ENCODE measurements at places on chromosomes 13 and 19. TPM values are rescaled to one million over a fixed set of nuclear protein-coding genes. Genes with fewer than 3 reads are reported as not detected.

Gene IGFL2
- 0.55 TPM for total RNA-seq

Gene ZNF429
- 6.7 TPM for total RNA-seq

Gene WDR88
- total RNA-seq, result not detected

Gene TSSK6
- total RNA-seq, result 1.3 TPM

Gene KLC3
- total RNA-seq, result not detected

GRCh38 chr19:57900311-57900710, 11.5 kb upstream of the ZNF814 start:
- no peaks in the 10 kb centered on the region for H3K27me3 ChIP-seq
- no peak overlapping the region for H3K4me3 ChIP-seq
- H3K4me1 ChIP-seq, result peaks cover 4% of the 10 kb centered on the region
- H3K36me3 ChIP-seq, result peaks cover 3% of the 10 kb centered on the region
- no peak for DNase-seq

DNA sequence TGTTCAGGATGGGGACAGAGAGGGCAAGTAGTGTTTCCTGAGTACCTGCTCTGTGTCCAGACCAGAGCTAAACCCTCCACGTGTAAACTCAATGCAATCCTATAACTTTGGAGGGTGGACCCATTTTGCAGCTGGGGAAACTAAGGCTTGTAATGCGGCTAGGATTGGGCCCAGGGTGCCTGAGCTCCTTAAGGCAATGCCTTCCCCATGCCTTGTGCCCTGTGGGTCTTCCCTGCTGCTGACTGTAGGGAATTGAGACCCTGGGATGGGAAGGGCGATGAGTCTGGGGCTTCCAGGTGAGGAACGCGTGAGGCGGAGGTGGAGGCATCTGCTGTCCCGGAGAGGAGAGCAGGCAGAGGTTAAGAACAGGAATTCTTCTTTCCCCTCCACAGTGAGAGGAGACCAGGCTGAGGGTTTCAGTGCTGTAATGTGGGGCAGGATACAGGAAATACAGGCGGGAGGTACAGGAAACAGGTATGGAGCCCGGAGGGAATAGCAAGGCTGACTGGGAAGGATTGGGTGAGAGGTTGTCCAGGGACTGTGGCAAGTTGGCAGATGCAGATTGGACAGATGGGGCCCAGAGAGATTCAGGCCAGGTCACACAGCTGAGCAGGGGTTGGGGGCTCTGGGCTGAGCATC, 19.2 kb downstream of the SLC27A1 start:
- H3K4me3 ChIP-seq, result no peak overlapping the region
- H3K27me3 ChIP-seq, result no peaks in the 10 kb centered on the region
- peak overlapping the region; percentile 67 for H3K27ac ChIP-seq
- H3K36me3 ChIP-seq, result peaks cover 2% of the 10 kb centered on the region
- no peak for DNase-seq

- peaks cover 41% of the 10 kb centered on the region for H3K4me1 ChIP-seq
- no peak overlapping the region for H3K4me3 ChIP-seq
- no peak for DNase-seq
- H3K36me3 ChIP-seq, result peaks cover 21% of the 10 kb centered on the region
- no peak overlapping the region for H3K27ac ChIP-seq
- no peaks in the 10 kb centered on the region for H3K27me3 ChIP-seq
Observed at GRCh38 chr19:45419396-45419795, 4.3 kb downstream of the ERCC1 start.

DNA sequence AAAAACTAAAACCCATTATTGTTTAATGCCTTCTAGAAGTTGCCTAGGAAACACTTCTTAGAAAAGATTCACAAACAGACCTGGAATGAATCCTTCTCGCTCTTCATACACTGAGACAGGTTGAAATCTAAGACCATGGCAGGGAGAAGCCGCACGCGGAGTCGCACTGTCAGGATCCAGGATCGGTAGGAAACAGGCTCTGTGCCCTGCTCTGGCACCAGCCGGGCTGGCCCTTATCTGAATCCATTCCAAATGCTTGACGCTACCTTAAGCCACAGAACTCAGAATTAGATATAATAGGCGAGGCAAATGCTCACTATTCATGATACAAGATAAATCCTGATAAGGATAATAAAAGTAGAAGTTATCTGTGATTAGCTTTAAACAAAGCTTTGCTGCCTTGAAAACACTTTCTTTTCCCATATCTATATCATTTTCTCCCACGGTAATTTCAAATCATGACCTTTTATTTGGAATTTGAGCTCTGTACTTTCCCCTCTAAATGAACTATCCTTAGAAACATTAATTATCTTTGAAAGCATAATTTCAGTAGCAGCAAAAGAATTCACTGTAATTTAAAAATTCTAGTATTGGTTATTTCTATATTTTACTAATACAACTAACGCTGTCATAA, 385.6 kb downstream of the IRS2 start:
- H3K36me3 ChIP-seq, result no peaks in the 10 kb centered on the region
- no peaks in the 10 kb centered on the region for H3K4me1 ChIP-seq
- no peak overlapping the region for H3K27ac ChIP-seq

DNA sequence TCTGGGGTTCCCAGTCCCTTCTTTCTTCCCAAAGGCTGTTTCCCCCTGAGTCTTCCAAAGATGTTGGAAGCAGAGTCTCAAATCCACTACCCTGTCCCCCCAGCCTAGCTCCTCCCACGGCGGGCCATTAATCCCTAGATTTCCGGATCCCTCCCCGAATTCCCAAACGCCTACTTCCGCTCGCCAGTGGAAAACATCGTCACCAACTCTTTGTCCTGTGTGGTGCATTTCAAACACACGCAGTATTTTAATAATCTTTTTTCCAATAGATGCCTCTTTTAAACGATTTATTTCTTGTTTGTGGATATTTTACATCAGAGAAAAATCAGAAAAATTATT, 610 bp downstream of the ZNF791 start:
- DNase-seq, result no peak
- peak overlapping the region; percentile 99 for H3K4me3 ChIP-seq
- H3K27ac ChIP-seq, result peak overlapping the region; percentile 100
- H3K27me3 ChIP-seq, result no peaks in the 10 kb centered on the region
- peaks cover 26% of the 10 kb centered on the region for H3K4me1 ChIP-seq

- H3K27me3 ChIP-seq, result no peaks in the 10 kb centered on the region
- H3K4me3 ChIP-seq, result no peak overlapping the region
- peaks cover 2% of the 10 kb centered on the region for H3K36me3 ChIP-seq
- H3K4me1 ChIP-seq, result peaks cover 44% of the 10 kb centered on the region
- H3K27ac ChIP-seq, result no peak overlapping the region
Observed at GRCh38 chr19:49770529-49770928, 3.7 kb downstream of the AP2A1 start.

GRCh38 chr19:50693064-50693975, 26.3 kb downstream of the SHANK1 start:
- peaks cover 2% of the 10 kb centered on the region for H3K36me3 ChIP-seq
- H3K27me3 ChIP-seq, result peaks cover 61% of the 10 kb centered on the region
- no peak overlapping the region for H3K27ac ChIP-seq
- no peak overlapping the region for H3K4me3 ChIP-seq

DNA sequence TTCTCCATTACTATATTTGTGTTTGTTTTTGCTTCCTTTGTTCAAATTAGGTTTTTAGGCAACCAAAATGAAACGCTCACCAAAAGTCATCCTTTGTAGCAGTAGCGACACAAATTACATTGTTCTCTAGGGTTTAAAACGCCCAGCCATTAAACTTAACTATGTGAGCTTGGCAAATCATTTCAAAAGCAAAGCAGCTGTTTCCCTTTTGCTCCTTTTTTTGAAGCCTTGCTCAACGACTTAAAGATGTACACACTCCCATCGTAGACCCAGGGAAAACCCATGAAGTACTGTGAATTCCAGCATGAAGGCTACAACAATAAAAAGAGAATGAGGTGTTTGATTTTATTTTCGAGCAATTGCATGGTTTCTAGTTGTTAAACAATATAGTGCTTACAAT, 106.7 kb downstream of the RAP2A start:
- peaks cover 12% of the 10 kb centered on the region for H3K4me1 ChIP-seq
- no peaks in the 10 kb centered on the region for H3K36me3 ChIP-seq
- no peak for DNase-seq
- no peak overlapping the region for H3K4me3 ChIP-seq
- H3K27me3 ChIP-seq, result no peaks in the 10 kb centered on the region

DNA sequence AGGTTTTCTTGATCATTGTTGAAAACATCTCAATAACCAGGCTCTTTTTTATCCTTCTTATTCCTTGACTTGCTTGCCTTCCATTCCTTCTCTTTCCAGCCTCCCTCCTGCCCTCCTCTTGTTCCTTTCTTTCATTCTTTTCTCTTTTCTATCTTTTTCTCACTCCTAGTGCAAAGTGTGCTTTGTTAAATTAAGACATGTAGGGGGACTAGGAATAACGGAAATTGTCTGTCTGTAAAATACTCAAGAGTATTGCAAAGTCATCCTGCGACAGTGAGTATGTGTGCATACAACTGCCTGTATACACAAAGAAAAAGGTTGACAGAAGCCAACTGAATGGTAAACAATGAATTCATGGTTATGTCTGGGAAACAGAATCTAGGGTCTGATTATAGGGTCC, 70.1 kb downstream of the LRRC63 start:
- H3K27me3 ChIP-seq, result no peaks in the 10 kb centered on the region
- no peaks in the 10 kb centered on the region for H3K36me3 ChIP-seq
- no peak for DNase-seq
- H3K4me1 ChIP-seq, result no peaks in the 10 kb centered on the region
- no peak overlapping the region for H3K4me3 ChIP-seq

- no peaks in the 10 kb centered on the region for H3K27me3 ChIP-seq
- no peak for DNase-seq
- peaks cover 32% of the 10 kb centered on the region for H3K4me1 ChIP-seq
- H3K36me3 ChIP-seq, result peaks cover 2% of the 10 kb centered on the region
- H3K27ac ChIP-seq, result no peak overlapping the region
Observed at GRCh38 chr13:44124352-44124751, 244.6 kb downstream of the LACC1 start.

DNA sequence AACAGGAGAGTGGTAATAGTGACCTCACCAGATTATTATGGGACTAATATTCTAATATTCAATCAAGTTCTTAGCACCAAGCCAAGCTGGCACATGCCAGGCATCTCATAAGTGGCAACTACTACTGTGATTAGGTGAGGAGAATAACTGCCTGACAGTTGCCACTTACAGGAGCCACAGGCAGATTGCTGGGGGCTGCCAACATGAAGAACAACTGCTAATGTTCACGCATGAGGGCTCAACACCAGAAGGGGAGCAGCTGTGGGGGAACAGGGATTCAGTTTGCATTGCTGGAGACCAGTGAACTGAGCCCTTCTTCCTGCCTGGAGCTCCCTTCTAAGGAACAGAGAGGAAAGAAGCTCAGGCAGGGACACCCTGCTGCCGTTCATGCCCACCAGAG, 504.5 kb downstream of the FOXO1 start:
- H3K27ac ChIP-seq, result no peak overlapping the region
- H3K27me3 ChIP-seq, result peaks cover 2% of the 10 kb centered on the region
- H3K36me3 ChIP-seq, result no peaks in the 10 kb centered on the region

GRCh38 chr13:48493066-48493765, 39.7 kb downstream of the RCBTB2 start:
- no peaks in the 10 kb centered on the region for H3K4me1 ChIP-seq
- no peak for DNase-seq
- no peak overlapping the region for H3K27ac ChIP-seq
- H3K36me3 ChIP-seq, result no peaks in the 10 kb centered on the region
- H3K4me3 ChIP-seq, result no peak overlapping the region
- H3K27me3 ChIP-seq, result no peaks in the 10 kb centered on the region

GRCh38 chr13:28245465-28245864, 107.1 kb downstream of the PAN3 start:
- no peaks in the 10 kb centered on the region for H3K27me3 ChIP-seq
- no peaks in the 10 kb centered on the region for H3K4me1 ChIP-seq
- peaks cover 16% of the 10 kb centered on the region for H3K36me3 ChIP-seq
- no peak overlapping the region for H3K27ac ChIP-seq
- no peak overlapping the region for H3K4me3 ChIP-seq
- DNase-seq, result no peak

- H3K27ac ChIP-seq, result no peak overlapping the region
- no peaks in the 10 kb centered on the region for H3K27me3 ChIP-seq
- peaks cover 1% of the 10 kb centered on the region for H3K36me3 ChIP-seq
- no peak for DNase-seq
Observed at GRCh38 chr13:79679334-79679733, 198.4 kb downstream of the NDFIP2 start.
